ENCODE measurements at places on chromosomes 2 and 18.

GRCh38 chr2:6184532-6185292 is 492.5 kb downstream of the SOX11 start:
- no peak for DNase-seq

GRCh38 chr2:54952978-54953456 is 97.2 kb downstream of the RTN4 start:
- DNase-seq = no peak

GRCh38 chr18:34890486-34891085 is 150.6 kb upstream of the MAPRE2 start:
- no peak for DNase-seq

- DNase-seq = peak; percentile 49
Measured at GRCh38 chr2:186737732-186738508, 44.1 kb downstream of the FAM171B start.

DNA sequence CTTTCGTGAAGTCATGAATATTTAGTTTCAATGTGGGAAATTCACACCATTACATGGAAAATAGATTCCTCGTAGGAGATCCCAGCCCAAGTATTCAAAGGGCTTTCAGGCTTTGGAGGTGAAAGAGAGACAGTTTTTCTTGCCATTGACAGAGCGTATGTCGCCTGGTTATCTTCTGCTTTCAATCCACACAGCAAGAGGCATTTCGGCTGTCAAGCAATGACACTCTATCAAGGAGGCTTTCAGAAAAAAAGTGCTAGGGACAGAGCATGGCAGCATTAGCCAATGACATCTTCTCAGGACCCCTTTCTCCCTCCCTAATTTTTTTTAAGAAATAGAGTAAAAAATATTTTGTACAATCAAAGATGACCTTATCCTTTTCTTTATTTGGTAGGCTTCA is 492.8 kb downstream of the TMEM182 start:
- no peak for DNase-seq

DNA sequence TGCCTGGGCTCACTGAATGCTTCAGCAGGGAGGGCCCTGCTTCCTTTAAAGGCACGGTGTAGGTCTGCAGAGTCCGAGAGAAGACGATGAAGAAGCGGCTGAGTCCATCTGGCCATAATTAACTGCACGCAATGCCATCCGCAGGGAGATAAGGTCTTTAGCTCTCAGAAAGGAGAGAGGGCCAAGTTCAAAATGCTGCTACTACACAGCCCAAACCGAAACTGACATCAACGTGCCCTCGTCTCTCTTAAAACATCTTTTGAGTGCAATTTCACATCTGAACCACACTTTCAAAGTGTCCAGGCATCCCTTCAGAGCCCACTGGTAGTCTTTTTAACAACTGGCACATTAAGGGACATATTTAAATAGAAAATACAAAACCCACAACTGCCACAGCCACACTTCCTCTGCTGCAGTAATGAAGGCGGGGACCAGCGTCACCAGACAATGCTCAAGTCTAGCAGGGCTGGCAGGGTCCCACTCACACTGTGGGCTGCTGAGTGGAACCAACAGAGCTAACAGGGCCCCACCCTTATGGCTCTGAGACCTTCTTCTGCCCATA is 35.8 kb downstream of the ST3GAL5 start:
- no peak for DNase-seq

GRCh38 chr2:241767464-241768250 is 9.0 kb upstream of the GAL3ST2 start:
- peak; percentile 36 for DNase-seq

- DNase-seq = no peak
Measured at GRCh38 chr2:120464448-120464931, 118.6 kb downstream of the INHBB start.

GRCh38 chr2:122236152-122236874 is 480.9 kb downstream of the TSN start:
- no peak for DNase-seq

Data from dorsolateral prefrontal cortex (tissue), 122 donors.